ENCODE measurements at places on chromosomes 3 and 15.

DNA sequence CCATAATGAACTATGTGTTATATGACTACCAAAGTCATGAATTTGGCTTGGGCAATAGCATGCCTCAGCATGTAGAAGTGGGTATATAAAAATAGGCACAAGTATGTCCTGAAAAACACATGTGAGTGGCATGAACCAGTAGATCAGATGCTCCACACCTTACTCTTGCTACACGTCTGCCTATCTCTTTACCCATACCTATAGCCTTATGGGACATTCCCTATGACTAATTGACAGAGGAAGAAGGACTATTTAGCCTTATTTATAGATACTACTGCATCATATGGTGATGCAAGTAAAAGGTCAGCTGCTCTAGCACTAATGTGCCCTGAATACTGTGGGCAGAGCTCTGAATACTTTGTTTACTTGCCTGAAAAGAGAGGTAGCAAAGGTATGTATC lies 81.0 kb upstream of the ZPLD1 start:
- DNase-seq: no peak

- DNase-seq: no peak
Measured at GRCh38 chr3:77404871-77405270, 365.0 kb downstream of the ROBO2 start.

GRCh38 chr15:71312194-71312708 lies 197.0 kb downstream of the THSD4 start:
- no peak for DNase-seq

- peak; percentile 37 for DNase-seq
Measured at GRCh38 chr3:127320529-127321121, 32.8 kb upstream of the PRR20G start.

- DNase-seq: no peak
Measured at GRCh38 chr3:104977719-104978118, 389.0 kb upstream of the ALCAM start.

Data from hematopoietic multipotent progenitor cell treated with erythropoietin and hydrocortisone succinate and interleukin-3 and kit ligand, for 6 days (in vitro differentiated cells).